ENCODE measurements at places on chromosomes 11 and 22.

GRCh38 chr11:128470081-128470480 lies 117.3 kb downstream of the ETS1 start:
- no peak for DNase-seq

GRCh38 chr11:9170450-9170849 lies 79.1 kb upstream of the SCUBE2 start:
- DNase-seq, result no peak

DNA sequence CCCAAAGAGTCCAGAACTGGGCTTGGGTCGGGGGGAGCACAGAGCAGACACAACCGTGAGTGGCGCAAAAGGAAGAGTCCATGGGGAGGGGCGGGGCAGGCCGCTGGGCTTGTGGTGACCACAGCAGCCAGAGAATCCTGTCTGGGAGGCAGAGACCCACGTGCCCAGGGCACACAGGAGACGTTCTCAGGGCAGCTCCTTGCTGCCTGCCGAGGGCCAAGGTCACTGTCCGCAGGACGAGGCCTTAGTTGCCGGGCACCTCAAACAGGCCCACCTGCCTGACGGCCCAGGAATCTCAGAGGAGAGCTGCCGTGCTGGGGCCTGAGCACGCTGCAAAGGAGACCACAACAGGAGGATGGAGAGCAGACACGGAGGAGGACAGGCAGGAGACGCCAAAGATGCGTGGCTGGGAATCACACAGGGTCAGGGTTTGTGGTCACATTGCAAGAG lies 87.8 kb downstream of the MYEOV start:
- DNase-seq, result no peak

- DNase-seq, result no peak
Observed at GRCh38 chr11:117663821-117664220, 133.2 kb downstream of the DSCAML1 start.

- DNase-seq, result no peak
Observed at GRCh38 chr11:86802601-86803051, 2.3 kb downstream of the PRSS23 start.

GRCh38 chr11:78295991-78296930 lies 107.5 kb downstream of the USP35 start:
- no peak for DNase-seq

DNA sequence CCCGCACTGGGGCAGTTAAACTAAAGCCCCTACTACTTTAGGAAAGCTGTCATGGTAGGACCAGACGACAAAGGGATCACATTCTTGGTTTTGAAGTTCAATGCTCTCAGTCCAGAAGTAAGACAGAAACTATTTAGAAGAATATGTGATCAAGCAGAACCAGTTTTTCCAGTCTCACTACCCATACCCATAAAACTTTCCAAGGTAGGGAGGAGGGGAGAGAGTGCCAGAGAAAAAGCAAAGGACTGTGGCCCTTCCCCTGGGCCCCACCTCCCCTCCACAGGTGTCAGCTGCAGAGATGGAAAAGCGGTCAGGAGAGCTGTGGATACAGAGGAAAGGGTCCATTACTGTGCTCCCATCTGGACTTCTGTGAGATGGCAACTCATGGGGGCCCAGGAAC lies 587.1 kb downstream of the SOX6 start:
- DNase-seq, result no peak

DNA sequence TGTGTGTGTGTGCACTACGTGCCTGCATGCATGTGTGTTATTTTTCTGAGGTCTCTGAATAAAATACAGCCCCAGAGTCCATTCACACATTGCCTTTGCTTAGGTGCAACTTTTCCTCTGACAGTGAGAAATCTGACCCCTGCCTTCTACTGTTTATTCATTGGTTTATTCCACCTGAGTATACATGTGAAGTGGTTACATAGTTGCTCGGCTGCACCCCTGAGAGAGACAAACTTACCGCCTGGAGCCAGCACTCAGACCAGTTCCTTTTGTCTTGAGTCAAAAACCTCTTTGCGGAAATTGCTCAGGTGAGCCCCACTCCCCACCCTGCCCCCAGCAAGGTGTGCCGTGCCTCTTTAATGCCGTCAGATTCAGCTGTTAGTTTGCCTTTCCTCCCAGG lies 363.6 kb downstream of the BRD1 start:
- DNase-seq, result no peak

- DNase-seq, result no peak
Observed at GRCh38 chr11:7414973-7415817, 70.1 kb upstream of the OLFML1 start.

DNA sequence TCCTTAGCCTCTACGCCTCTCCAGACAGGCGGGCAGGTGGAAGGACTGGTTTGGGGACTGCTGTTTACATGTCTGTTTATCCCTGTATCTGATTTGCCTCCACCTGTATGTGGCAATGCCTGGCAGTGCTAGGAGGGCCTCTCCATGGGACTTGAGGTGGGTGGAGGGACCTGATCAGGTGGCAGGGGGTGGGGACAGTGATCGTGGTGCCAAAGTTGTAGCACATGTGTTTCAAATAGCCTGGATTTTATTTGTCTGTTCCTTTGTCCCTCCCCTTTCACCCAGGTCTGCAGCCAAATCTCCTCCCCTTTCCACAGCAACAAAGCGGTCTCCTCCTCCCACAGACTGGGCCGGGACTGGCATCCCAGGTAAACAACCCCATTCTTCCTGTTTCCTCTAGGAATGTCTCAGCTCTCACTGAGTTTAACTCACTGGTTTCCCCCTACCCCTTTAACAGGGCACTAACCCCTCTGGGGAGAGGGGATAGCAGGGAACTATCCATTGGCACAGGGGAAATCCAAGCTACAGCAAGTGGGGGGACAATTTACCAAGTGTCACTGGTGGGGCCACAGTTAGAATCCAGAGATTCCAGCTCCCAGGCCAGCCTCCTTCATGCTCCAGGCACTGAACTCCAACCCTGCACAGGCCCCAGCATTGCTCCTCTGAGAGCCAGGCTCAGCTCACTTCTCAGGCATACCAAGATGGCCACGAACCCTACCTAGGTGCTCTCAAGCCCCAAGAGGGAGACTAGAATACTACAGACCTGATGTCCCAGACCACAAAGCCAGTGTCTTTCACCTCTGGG lies 22.9 kb upstream of the TLCD5 start:
- DNase-seq, result no peak

- no peak for DNase-seq
Observed at GRCh38 chr11:115764176-115764575, 260.0 kb upstream of the CADM1 start.

DNA sequence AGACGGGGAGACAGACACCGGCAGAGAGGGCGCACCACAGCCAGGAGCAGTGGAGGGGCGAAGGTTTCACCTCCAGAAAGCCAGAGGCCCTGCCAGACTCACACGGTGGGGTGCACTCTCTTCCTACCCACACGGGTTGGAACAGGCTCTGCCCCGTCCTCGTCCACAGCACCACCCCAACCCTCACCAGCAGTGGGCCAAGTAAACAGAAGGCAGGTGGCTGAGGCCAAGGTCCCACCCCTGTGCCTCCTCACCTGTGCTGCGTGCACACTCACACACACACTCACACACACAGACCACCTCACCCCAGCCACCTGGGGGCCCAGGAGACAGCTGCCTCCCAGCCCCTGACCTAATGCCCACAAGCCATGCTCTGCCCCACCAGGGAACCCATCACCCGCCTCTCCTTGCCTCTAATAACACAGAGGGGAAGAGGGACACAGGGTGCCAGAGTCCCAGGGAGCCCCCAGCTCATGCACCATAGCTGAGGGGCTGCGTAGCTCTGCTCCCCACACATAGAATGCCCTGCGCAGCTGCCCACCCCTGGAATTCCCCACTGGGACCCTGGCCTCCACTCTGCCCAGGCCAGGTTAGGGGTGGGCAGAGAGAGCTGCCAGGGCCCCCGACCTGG lies 3.1 kb downstream of the CYB5R3 start:
- no peak for DNase-seq

- DNase-seq, result no peak
Observed at GRCh38 chr11:58730507-58731089, 1.1 kb downstream of the GLYAT start.

- no peak for DNase-seq
Observed at GRCh38 chr11:93132836-93133235, 65.0 kb downstream of the SLC36A4 start.

DNA sequence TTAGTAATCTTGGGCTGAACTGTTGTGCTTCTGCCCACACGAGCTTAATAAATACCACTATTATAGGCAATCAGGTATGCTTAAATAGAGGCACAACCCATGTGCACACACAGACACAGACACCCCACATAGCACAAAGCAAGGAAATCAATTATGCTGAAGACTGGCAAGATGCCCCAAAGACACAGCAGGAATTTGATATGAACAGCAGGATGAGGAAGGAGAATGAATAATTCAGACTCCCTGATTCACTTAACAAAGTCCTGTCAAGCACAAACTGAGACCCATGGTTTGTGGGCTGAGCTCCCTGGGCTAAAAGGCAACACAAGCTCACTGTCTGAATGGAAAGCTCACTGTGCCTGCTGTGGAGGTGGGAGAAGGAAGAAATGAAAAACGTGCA lies 42.5 kb downstream of the RBFOX2 start:
- DNase-seq, result no peak

DNA sequence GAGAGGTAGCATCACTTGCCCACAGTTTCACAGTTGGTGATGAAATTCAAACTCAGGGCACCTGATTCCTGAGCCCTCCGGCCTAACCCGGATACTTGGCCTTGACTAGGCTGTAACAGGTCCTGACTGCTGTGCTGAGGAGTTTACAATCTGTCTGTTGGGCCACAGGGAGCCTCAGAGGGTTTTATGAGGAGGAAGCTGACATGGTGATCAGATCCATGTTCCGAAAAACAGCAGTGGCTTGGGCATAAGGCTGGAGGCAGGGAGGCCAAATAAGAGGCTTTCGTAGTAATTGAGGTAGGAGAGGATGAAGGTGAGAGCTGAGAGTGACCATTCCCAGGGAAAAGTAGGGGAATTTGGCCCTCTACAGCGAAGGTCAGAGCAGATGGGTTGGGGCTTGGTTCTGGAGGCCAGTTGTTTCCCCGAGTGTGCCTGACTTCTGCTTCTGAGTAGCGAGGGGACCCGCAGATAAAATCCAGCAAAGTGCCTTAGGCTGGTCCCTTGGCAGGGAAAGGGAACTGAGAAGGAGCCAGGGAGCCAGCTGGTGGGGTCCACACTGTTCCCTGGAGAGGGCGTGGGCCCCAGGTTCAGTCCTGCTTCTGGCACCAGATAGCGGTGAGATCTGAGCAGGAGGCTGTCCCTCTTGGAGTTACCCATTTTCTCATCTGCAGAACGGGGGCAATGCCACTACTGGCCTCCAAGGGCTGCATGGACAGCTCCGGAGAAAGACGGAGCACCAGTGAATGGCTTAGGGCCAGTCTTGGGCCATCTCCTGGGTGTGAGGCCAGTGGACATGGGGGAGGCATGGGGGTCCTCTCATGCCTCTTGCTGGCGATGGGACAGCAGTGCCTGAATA lies 6.5 kb downstream of the PRDM11 start:
- no peak for DNase-seq

- no peak for DNase-seq
Observed at GRCh38 chr11:77590194-77590782, 535 bp downstream of the AQP11 start.

- DNase-seq, result no peak
Observed at GRCh38 chr22:25629613-25630012, 65.1 kb downstream of the GRK3 start.

DNA sequence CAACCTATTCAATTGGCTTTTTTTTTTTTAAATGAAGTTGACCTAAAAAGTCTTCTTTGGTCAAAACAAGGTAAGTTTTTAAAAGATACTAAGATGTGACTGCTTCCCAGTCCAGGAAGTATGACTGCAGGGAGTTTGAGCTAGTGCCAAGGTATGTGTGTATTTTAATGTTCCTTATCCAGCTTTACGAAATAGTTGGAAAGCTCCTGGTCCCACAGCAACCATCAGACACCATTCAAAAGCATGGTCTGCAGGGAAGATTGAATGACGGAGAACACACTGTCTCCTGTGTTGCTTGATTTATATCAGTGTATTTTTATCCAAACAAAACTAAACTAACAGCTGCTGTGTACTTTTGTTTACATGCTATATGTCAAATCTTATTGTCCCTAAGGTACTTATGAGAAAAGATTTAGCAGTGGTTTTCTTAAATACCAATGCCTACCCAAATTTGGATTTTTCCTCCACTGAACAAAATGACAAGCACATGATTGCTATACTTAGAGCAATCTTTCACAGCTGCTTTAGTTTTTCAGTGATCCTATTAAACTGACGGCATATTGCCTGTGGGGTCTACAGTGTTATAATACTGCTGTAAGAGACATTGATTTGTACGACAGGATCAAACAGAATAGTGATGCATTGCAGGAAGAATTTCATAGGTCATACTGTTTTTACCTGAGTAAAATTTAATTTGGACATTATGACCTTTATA lies 122.9 kb downstream of the DCDC1 start:
- DNase-seq, result no peak

Data from activated T-helper 1 cell treated with anti-CD3 and anti-CD28 coated beads, Interleukin-2, amount 50 U/mL, for 16 hours (primary cell).